ENCODE measurements at places on chromosomes 4 and X. TPM values are rescaled to one million over a fixed set of nuclear protein-coding genes. Genes with fewer than 3 reads are reported as not detected.

GRCh38 chrX:149504226-149504914 is 736 bp downstream of the IDS start:
- DNase-seq, result no peak

DNA sequence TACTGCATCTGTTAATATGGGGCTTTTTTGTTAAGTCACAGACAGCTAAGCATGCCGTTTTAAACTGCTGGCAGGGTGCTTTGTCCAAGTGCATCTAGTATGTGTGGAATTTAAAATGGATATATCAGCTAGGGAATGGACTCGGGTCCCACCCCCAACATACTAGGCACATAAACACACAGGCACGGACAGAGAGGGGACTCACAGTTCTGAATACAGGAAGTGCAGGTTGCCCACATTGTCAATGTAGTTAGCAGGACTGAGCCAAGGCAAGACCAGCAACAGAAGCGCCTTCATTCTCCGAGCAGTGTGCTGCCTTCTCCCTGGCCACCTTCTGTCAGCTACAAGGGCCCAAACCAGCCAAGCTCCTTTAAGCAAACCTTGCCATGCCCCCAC is 33.6 kb downstream of the LNX1 start:
- no peak for DNase-seq

- no peak for DNase-seq
These were observed 71.7 kb downstream of the FBXW7 start for GRCh38 chr4:152464030-152464823.

DNA sequence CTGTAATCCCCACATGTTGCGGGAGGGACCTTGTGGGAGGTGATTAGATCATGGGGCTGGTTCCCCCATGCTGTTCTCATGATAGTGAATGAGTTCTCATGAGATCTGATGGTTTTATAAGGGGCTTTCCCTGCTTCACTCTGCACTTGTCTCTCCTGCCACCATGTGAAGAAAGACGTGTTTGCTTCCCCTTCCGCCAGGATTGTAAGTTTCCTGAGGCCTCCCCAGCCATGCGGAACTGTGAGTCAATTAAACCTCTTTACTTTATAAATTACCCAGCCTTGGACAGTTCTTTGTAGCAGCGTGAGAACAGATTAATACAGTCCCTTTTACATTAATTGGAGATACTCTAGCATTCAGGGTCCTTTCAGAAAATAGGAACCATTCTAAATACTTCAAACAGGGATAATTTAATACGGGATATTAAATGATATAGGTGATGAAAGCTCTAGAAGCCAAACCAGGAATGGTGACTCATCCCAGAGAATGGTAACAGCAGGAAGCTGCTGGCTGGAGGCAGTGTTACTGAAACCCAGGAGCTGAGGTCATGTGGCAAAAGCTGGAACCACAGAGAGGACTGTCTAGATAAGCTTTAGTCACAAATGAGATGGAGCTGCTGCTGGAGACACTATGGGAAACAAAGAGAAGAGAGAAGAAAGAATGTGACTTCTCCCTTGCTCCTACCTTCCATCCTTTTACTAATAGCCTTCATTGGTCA is 57.3 kb downstream of the GSTCD start:
- DNase-seq, result no peak

DNA sequence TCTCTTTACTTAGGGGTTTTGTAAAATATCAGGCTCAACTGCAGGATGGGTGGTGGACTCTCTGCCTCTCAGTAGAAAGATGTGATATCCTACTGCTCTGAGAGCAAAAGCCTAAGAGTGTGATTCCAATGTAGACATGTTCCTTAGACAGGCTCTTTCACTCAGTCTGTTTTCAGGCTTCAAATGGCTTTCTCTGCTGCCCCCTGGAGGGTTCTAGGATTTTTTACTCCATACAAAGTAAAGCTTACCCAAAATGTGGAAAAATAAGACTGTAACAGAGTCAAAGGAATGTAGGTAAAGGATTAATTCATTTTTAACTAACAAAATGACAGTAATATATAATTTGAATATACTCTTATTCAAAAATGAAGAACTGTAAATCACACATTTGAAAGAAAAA is 32.1 kb downstream of the ZGRF1 start:
- DNase-seq, result no peak

- no peak for DNase-seq
These were observed 119.8 kb downstream of the SPOCK3 start for GRCh38 chr4:167114416-167114971.

- no peak for DNase-seq
These were observed 95.3 kb downstream of the JADE1 start for GRCh38 chr4:128904821-128905220.

DNA sequence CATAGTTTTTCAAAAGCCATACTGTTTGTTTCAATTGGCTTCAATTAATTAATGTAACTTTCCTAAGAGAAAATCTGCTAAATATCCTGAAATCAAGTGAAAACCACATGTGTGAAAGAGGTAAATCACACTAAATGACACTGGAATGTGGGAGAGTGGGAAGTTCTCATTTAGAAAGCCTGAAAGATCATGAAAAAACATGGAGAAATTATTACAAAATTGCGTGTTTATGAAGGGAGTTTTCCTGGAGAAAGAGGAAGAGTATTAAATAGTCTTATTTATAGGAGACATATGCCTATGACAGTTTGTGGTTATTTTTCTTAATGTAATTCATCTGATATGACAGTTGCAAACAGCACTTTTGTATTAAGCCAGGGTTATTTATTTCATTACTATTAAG is 183.7 kb downstream of the DKK2 start:
- DNase-seq, result no peak

GRCh38 chr4:85393201-85393600 is 81.7 kb upstream of the ARHGAP24 start:
- DNase-seq, result no peak

- DNase-seq, result no peak
These were observed 390.7 kb downstream of the MAPK10 start for GRCh38 chr4:85968945-85969819.

GAGE1 gene
- not detected for total RNA-seq

LRBA gene
- 21.4 TPM for total RNA-seq

Data from left ventricle myocardium superior (tissue), 1 donor.